ENCODE measurements at places on chromosomes 3 and 15.

GRCh38 chr3:79326642-79327041 is 441.2 kb downstream of the ROBO1 start:
- no peak for DNase-seq

- DNase-seq = no peak
Measured at GRCh38 chr3:25915673-25916072, 125.8 kb downstream of the OXSM start.

- no peak for DNase-seq
Measured at GRCh38 chr15:67809441-67809840, 15.9 kb upstream of the SKOR1 start.

DNA sequence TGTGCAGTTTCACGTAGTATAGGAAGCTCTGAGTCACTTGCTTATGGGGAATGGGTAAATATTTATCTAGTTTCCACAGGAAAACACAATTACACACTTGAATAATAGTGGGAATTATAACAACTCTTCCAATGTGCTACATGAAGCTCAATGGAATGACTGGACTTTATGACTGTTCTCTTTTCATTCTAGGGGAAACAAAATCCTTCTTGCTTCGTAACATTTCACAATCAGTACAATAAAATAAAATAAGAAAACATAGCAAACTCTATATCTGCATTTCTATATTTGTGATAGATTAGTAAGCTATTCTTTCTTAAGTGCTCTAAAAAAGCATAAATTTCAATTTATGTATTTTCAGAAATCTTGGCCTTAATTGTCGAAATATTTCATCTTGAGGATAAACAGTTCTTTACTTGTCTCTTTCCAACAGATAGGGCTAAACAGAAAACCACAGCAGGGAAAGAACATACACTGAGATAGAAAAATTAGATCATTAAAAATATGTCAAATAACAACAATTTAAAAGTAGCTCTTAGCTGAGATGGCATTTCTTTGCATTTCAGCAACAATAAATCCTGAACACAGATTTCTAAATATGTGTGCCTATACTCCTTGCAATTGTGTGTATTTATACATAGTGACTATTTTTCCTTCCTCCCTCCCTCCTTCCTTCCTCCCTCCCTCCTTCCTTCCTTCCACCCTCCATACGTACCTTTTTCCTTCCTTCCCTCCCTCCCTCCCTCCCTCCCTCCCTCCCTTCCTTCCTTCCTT is 395.5 kb upstream of the KCNMB2 start:
- DNase-seq = no peak

GRCh38 chr3:172698631-172699030 is 12.2 kb downstream of the NCEH1 start:
- DNase-seq = no peak

- no peak for DNase-seq
Measured at GRCh38 chr3:123656691-123657090, 71.8 kb upstream of the HACD2 start.

DNA sequence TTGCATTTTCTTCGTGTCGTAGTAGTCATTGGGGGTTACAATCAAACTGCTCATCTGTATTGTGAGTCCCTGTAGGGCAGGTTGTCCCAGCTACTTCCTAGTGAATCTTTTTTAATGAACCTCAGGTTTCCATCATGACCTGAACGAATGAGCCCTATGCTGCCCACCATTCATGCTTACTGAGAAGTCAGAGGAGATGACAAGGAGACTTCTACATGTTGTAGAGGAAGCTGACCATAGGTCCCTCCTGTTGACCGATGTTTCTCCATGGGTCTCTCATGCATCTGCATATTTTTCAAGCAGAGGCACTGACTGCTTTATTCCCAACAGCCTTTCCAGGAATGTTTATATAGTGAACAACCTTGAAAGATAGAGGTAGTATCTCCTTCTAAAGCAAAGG is 5.0 kb upstream of the NME9 start:
- DNase-seq = no peak

DNA sequence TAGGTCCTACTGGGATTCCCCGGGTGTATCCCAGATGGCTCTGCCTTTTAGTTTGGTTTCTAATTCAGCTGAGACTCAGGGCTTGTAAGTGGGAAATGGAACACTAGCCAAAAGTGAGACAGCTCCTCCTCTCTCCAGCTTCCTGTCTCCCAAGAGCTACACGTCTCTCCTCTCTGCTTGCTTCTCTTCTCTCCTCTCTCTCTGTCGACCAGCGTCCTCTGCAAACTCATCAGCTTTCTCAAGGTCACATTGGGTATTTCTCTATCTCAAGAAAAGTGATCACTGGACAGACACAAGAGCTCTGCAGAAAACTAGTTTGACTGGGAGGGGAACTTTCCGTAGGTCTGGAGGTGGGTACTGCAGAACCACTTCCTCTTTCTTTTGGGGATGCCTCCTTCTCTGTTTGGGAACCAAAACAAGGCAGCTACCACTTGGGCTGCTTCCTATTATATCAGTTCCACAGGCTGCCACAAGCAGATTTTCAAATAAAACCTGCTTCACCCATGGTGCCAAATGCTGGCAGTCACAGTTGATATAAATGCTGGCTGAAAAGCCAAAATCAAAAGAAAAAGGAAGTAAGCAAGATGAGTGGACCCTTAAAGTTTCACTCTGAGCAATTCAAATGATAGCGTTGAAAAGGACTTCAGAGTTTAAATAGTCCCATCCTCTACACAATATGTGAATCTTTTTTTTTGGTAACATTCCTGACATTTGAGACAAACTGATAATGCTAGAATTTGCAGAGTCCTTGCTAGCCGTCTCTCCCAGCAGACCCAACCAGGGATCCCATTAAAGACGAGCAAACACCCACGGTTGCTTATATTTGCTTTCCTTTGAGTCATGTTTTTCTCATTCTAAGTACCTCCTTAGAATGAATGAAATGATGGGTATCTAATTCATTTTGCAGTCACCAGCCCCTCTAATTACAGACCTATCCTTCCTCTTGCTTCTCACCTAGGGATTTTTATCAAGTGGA is 7.2 kb upstream of the DYNC1LI1 start:
- DNase-seq = no peak

- DNase-seq = no peak
Measured at GRCh38 chr15:32908872-32909271, 191.1 kb downstream of the GREM1 start.

GRCh38 chr15:77059786-77060361 is 11.0 kb downstream of the TSPAN3 start:
- no peak for DNase-seq

DNA sequence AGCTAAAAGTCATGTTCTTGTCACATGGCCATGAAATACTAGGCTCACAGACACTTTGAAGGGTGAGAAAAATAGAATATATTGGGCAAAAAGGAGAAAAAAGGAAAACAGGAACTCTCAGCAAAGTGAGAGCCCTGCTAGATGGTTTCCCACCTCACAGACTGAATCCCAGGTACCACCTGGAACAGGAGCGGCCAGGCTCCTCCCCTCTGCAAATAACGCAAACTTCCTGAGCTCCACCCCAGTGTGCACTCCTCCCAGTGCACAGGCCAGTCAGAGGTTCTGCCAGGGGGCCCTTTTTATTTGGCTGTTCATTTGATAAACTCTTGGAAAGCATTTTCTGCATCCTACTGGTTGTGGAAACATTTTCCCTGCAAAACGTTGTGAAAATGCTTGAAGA is 780.4 kb downstream of the TBL1XR1 start:
- no peak for DNase-seq

DNA sequence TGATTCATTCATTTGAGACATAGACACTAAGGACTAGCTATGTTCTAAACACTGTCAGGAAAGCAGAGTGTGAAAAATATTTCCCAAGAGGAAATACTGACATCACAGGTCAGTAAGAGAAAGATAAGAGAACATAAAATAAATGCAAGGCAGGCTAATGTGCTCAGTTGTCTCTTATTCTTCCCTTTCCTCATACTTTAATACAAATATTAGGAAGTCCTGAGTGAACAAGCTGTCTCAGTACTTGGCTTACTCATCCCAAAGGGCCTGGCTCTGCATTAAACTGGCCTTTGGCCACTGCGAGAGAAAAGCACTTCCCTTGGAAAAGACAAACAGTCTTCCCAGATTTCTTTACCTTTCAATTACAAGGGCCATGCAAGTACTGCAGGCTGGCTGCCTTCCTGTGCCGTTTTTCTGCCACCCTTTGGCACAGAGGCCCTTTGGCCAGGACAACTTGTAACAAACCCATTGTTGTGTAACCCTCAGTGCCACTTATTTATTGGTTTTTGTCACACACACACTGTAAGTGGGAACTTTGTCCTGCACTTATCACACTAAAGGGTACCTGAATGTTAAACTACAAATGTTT is 31.7 kb downstream of the EDC3 start:
- DNase-seq = no peak

DNA sequence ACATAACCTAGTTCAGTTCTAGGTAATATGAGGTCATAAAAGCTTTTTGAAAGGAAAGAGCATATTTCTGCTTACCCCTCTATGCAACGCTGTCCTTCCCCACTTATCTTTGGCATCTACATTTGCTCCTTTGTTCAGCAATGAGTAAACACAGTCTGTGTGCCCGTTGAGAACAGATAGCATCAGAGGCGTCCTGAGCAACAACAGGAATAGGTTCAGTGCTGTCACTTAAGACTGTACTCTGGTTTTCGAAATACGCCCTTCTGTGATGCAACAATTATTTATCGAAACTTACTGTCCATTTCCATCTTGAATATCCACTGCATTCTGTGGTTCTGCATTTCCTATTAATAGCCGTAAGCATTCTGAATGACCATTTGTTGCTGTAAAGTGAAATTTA is 84.4 kb downstream of the BTD start:
- no peak for DNase-seq

DNA sequence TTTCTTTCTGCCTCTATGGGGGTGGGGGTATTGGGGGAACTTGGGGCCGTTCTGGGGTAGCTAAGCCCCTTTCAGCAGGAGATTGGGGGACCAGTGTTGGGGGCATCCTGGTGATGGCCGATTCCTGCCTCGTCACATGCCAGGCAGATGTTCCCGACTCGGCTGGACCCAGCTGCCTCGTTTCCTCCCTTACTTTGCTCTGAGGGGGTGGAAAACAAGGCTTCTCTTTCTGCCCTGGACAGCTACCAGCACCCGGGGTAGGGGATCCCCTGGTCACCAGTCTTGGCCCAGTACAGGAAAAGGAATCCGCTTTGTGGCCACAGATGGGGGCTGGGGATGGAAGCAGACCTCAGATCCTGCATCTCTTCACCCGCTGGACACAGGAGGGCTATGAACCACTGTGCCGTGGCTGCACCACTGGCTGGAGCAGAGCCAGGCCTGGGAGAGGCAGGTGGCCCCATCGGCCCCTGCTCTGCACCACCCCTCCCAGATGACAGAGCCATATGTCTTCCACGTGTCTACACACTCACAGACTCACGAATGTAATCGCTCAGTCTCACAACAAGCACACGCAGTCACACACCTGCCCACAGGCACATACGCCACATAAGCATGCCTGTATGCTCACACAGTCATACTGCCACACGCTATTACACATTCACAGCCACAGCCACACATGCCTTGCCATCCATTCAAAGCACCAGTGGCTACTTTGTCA is 12.4 kb downstream of the SNX33 start:
- no peak for DNase-seq

DNA sequence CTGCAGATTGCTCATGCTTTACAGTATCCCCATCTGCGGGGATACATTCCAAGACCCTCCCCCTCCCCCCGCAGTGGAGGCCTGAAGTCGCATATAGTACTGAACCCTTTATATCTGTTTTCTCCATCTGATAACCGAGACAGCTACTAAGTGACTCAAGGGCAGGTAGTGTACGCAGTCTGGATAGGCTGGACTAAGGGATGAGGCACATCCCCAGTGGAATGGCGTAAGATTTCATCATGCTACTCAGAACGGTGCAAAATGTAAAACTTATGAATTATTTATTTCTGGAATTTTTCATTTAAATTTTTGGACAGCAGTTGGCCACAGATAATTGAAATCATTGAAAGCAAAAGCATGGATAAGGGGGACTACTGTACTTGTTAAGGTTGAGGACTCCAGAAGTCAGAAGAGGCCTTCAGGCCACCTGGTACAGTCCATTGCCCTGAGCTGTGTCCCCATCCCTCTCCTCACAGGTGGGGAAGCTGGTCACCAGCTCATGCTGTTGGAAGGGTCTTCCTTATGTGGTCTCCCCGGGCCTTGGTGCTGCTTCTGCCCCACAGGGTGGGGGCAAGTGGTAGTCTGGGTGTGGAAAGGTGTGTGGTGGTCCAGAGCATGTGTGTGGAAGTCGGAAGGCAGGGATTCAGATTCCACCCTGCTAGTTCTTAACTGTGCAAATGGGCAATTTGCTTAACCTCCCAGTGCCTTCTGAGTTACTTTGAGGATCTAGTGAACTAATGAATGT is 72.0 kb downstream of the HCN4 start:
- DNase-seq = no peak

GRCh38 chr3:187718802-187719201 is 16.4 kb upstream of the RTP2 start:
- DNase-seq = no peak

DNA sequence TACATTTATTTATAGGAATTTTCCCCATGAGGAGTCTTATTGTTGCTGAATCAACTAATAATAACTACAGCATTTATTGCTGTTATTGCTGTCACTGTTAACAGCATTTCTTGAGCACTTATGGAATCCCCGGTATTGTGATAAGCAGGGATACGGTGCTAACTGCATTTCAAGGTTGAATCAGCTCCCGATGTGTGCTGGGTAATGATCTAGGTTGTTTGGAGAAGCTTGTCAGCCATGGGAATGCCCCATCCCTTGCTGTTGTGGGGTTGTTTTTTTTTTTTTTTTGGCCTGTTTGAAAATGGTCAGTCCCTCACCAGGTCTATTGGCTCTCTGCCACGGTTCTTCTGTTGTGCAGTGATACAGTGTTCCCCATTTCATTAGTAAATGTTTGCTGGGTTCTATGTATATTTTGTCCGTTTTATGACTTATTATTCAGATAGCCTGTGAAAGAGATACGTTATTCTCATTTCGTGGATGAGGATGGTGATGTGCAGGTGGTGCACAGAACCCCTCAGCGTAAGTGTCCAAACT is 48.5 kb downstream of the MED12L start:
- DNase-seq = no peak

DNA sequence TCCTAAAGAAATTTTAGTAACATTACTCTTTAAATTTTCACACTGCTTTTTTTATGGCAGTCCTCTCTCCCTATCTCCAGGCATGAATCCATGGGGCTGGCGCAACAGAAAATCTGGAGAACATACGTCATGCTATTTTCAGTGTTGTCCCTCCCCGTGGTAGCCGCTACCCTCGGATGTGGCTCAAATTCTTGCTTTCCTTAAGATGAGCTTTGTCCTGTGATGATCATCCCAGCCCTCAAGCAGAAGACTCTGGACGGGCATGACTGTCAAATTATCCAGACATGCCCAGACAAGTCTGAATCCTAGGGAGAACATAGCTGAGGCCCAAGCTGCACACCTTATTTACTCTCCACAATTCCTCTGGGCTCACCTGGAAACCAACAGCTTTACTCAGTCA is 49.1 kb downstream of the FMN1 start:
- no peak for DNase-seq

GRCh38 chr3:115292677-115293165 is 145.6 kb upstream of the ZBTB20 start:
- no peak for DNase-seq

Data from H54 (cell line).